Hematopoietic multipotent progenitor cell (in vitro differentiated cells): ENCODE measurements at places on chromosomes 11 and 22. TPM values are rescaled to one million over a fixed set of nuclear protein-coding genes. Genes with fewer than 3 reads are reported as not detected.

GRCh38 chr22:50641696-50642607 is 14.0 kb upstream of the ARSA start:
- DNase-seq: no peak

- DNase-seq: no peak
Observed at GRCh38 chr22:43520632-43521039, 108.8 kb downstream of the MPPED1 start.

The MYH9 gene
- total RNA-seq: 329 TPM

- no peak for DNase-seq
Observed at GRCh38 chr11:110894224-110894623, 182.0 kb upstream of the ARHGAP20 start.

The TMEM179B gene
- total RNA-seq: 49.3 TPM

DNA sequence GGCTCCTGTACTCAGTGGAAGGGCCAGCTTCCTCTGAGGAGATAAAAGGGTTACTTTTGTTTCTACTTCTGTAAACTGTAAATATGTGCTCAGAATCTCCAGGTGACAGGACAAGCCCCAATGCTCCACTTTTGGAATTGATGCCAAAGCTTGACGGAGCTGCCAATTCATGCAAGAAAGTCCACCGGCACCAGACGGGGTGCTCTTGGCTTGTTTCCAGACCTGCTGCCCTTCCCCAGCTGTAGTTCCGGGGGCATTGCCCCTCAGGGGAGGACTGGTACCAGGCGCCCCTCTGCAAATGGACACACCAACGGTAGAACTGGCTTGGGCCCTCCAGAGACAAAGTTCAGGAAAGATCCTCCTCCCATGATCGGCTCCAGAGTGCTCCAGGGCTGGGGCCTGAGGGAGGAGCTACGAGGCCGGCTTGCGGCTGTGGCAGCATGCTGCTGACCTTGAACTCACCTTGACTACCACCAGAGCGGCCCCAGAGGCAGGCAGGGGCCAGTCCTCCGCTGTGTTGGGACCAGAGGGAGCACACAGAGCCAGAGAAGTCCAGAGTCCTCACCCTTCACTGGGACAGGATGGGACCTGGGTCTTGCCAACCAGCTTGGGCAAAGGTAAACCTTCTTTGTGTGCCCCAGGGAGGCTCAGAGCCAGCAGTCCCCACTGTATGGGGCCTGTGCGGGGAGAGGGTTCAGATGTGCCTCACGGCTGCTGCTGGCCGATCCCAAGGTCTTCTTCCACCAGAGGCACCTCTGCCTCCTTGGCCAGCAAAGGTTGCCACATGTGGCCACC is 17.8 kb upstream of the OAF start:
- no peak for DNase-seq

The PLA2G3 gene
- total RNA-seq: under 0.01 TPM
